ENCODE measurements at places on chromosomes 7 and 10. TPM values are rescaled to one million over a fixed set of nuclear protein-coding genes. Genes with fewer than 3 reads are reported as not detected.

NUTM2A gene
- 0.09 TPM for total RNA-seq

BICC1 gene
- total RNA-seq = 2.6 TPM

ANKMY2 gene
- total RNA-seq = 14.6 TPM

TMEM273 gene
- 49.9 TPM for total RNA-seq

GBX1 gene
- not detected for total RNA-seq
